Gastrocnemius medialis (tissue), 4 donors: ENCODE measurements at places on chromosomes 4 and X. TPM values are rescaled to one million over a fixed set of nuclear protein-coding genes. Genes with fewer than 3 reads are reported as not detected.
A peak's percentile ranks its signal among the peaks of the same experiment; 100 is the strongest.

The FATE1 gene
- not detected for total RNA-seq

DNA sequence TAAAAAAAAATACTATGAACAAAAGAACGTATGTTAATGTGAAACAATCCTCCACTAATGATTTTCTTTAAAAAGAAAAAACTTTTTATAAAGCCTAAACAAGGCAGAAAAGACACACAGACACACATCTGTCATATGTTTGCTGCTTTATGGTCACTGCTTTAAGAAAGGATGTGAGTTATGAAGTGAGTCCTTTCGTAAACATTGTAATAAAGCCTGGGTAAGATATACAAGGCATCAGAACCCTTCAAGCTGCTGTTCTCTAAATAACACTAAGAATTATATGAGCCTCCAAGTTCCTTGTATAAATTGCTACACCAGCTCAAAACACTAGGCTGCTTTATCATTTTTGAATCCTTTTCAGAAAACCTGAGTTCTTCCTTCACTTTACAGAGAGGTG is 81.6 kb downstream of the FBXO8 start:
- DNase-seq, result no peak
- H3K36me3 ChIP-seq, result no peaks in the 10 kb centered on the region
- no peak overlapping the region for H3K27ac ChIP-seq
- no peaks in the 10 kb centered on the region for H3K4me1 ChIP-seq
- no peaks in the 10 kb centered on the region for H3K27me3 ChIP-seq

- DNase-seq, result no peak
- no peak overlapping the region for H3K27ac ChIP-seq
- H3K4me1 ChIP-seq, result no peaks in the 10 kb centered on the region
These were observed 166.8 kb upstream of the FRG1 start for GRCh38 chr4:189773909-189774308.

GRCh38 chr4:30362436-30362835 is 357.7 kb upstream of the PCDH7 start:
- no peak overlapping the region for H3K27ac ChIP-seq
- H3K4me1 ChIP-seq, result no peaks in the 10 kb centered on the region
- no peaks in the 10 kb centered on the region for H3K36me3 ChIP-seq
- no peaks in the 10 kb centered on the region for H3K27me3 ChIP-seq
- H3K4me3 ChIP-seq, result no peak overlapping the region

- H3K4me3 ChIP-seq, result peak overlapping the region; percentile 60
- no peaks in the 10 kb centered on the region for H3K36me3 ChIP-seq
- no peaks in the 10 kb centered on the region for H3K27me3 ChIP-seq
- peak overlapping the region; percentile 77 for H3K27ac ChIP-seq
- peaks cover 4% of the 10 kb centered on the region for H3K4me1 ChIP-seq
These were observed 2.1 kb downstream of the PCDH18 start for GRCh38 chr4:137530176-137530575.

DNA sequence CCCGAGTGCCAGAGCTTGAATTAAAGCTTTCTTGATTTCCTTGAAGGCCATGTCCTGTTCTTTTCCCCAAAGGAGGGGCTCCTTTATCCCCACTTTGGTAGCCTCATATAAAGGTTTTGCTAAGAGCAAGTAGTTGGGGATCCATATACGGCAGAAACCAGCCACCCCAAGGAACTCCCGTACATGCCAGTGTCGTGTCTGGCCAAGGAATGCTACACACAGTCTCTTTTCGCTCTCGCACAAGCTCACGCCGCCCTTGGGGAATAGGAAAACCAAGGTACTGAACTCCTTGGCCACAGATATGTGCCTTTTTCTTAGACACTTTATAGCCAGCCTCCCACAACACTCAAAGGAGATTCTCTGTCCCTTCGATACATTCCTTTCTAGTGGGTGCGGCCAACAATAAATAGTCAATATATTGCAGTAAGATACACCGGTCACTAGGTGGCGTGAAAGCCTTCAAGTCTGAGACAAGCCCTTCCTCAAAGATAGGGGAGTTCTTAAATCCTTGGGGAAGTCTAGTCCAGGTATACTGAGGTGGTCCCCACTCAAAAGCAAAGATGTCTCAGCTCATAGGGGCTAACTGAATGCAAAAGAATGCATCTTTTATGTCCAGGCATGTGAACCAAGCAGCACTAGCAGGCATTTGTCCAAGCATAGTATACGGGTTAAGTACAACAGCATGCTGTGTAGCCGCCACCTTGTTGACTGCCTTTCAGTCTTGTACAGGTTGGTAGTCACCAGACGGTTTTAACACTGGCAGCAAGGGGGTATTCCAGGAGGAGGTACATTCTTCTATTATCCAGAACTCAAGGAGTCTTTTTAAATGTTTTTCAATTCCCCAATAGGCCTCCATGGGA is 57.8 kb upstream of the XAGE1B start:
- no peaks in the 10 kb centered on the region for H3K36me3 ChIP-seq
- no peaks in the 10 kb centered on the region for H3K27me3 ChIP-seq
- no peak overlapping the region for H3K4me3 ChIP-seq
- DNase-seq, result no peak

GRCh38 chr4:139419388-139419914 is 34.5 kb upstream of the RAB33B start:
- H3K4me1 ChIP-seq, result no peaks in the 10 kb centered on the region
- peak; percentile 17 for DNase-seq
- no peaks in the 10 kb centered on the region for H3K27me3 ChIP-seq
- H3K4me3 ChIP-seq, result no peak overlapping the region
- H3K36me3 ChIP-seq, result no peaks in the 10 kb centered on the region
